ENCODE measurements at places on chromosomes 1 and 21.

DNA sequence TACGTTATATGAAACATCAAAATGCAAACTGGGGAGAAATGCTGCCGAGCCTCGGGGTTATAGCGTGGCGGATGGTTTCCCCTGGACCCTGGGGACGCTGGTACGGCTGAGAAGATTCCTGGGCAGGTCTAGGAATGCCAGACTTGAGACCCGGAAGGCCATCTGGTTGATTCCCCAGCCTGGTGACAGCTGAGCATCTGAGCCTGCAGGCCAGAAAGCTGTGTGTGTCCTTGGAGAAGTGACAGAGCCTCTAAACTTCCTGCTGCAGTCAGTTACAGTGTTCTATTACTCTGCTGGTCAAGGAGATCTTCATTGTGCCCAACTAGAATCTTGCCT lies 2.3 kb downstream of the VASH2 start:
- no peak for DNase-seq

DNA sequence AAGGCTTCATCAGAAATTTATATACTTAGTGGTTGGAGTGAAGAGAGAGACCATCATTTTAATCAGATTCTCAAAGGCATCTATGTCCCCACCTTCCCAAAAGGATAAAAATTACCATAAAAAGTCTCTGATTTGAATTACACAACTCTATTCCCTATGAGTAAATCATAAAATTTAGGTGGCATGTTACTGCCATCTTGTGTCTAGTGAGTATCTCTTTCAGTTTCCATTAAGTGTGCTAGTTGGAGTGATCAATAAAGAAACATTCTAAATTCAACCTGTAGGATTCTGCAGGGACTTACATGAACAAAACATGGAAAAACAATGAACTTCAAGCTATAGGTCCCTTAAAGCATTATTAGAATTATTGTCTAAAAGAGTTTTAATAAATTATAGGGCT lies 655.4 kb downstream of the LTN1 start:
- DNase-seq, result no peak

DNA sequence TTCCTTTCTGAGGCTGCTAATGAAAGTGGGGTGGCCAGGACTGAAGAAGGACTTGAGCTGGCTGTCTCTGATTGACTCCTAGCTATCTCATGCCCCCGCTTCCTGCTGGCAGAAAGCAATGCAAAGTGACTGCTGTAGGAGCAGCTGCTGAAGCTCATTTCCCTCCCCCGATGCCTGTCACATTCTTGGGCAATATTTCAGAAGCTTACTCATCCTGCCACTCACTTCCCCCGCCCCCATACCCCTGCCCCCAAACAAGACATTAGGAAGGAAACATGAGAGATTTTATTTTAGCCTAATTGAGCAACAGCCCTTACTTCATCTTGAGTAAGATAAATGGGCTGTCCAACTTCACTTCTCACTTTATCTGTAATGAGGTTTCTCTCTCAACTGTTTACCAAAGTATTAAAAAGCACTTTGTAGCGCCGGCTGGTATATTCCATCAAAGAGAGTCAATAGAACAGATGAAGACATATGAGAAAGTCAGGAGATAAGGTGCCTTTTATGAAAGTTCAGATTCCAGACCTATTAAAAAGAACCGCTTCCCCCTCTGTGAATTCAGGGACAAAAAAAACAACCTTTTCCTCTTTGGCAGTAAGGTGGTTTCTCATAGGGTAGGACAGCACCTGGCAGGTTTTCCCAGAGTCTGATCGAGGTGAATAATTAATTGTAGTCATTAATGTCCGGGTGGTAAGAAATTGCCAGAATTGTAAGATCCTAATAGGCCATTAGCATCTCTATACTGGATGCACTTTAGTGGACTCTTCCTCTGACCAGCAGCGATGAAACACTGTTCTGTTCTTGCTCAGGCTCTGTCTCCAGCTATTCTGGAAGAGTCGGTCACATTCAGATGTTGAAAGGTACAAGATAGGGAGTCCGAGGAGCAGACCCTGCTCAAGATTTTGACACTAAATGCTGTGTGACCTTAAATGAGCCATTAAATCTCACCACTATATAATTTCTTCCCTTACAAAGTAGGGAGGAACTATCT lies 70.2 kb downstream of the SH3GLB1 start:
- DNase-seq, result peak; percentile 1

- no peak for DNase-seq
Measured at GRCh38 chr1:229088711-229089110, 182.2 kb upstream of the RAB4A start.

- no peak for DNase-seq
Measured at GRCh38 chr1:66984491-66984890, 59.7 kb downstream of the MIER1 start.

DNA sequence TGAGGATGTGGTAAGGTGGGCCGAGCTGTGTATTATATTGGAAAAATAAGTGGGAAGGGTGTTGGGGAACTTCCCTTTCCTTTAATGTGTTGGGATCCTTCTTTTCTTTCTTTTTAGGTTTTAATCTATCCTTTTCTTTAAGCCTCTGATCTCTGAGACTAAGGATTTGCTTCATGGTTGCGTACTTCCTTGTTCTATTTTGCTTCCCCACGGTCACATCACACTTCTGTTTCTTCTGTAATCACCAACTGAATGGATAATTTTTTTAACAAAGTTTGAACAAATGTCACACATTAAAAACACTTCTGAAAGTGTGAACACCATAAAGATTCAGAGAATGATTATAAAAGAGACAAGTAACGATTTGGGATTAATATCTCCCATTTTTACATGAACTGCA lies 17.4 kb downstream of the DMRTA2 start:
- DNase-seq, result no peak

DNA sequence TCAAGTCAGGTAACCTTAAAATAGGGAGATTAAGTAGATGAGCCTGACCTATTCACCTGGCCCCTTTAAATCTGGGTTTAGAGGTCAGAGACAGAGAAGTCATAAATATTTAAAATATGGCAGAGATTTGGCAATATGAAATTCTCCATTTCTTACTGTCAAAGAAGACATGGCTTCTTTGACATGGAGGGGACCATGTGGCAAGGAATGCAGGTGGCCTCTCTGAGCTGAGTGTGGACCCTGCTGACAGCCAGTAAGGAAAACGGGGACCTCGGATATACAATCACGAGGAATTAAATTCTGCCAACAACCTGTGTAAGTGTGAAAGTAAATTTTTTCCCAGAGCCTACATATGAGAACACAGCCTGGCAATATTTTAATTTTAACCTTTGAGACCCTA lies 427.5 kb upstream of the PROX1 start:
- DNase-seq, result no peak

DNA sequence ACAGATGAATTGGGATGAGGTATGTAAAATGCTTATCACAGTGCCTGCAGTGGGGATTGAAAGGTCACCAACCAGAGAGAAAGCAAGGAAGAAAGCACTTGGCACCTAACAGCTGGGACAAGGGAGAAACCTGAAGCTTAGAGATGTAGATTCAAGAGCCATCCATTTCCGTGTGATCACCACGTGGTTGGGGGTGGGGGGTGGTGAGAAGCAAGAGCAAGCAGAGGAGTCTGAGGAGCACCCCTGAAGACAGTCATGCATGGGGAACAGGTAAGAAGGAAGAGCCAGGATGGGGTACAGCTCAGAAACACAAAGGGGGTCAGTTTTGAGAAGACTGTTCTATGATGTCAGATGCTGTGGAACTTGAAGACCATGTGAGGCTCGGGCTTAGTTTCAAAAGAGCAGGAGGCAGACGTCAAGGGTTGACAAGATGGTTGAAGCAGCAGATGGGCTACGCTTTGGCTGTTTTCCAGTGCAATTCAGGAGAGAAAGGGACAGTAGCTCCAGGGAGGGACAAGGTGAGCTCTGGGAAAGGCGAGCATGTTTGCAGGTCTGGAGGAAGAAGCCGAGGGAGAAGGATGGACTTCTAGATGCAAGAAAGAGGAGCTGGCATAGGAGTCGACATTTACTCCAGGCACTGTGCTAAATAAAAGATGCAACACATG lies 17.4 kb downstream of the KANK4 start:
- no peak for DNase-seq

GRCh38 chr1:165772739-165773138 lies 4.1 kb upstream of the TMCO1 start:
- DNase-seq, result no peak

DNA sequence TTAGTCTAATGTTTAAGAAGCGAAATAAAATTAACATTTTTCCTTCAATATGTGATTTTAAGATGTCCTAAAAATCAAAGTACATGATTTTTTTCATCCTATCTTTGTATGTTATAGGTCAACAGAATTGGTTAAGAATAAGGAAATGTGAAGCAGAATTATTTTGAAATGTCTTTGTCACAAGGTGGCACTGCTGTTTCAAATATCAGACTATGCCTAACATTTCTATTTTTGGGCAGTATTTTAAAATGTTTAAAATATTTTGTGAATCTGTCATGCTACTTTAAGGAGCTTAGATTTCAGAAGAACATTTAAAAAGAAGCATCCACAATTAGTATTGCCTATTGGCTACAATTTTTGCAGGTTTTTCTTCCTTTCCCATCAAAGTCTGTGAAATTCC lies 38.7 kb downstream of the AMY1C start:
- DNase-seq, result no peak

DNA sequence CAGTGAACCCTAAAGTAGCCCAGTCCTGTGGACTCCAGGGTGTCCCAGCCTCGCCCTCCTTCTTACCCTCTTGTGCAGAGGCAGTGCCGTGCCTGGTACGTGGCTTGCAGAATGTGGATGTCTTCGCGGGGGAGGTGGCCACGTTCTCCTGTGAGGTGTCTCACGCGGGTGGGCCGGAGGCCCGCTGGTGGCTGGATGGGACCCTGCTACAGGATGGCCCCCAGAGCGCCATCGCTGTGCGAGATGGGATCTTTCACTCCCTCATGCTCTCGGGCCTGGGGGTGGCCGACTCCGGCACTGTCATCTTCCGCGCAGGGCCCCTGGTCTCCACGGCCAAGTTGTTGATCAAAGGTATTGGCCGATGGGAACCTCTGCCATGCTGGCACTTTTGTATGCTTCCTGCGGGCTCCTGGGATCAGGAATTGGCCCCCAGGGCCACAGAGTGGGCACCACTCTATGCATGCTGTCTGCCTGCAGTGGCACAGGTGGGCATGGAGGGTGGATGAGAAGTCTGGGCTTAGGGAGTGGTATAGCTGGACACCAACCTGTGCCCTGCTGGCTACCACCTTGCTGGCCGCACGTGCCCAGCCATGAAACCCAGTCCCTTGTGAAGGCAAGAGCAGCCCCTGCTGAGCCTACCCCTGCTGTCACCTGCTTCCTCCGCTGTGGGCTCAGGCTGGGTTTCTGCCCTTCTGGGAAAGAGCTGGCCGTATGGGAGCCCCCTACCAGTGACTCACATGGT lies 92.9 kb downstream of the TRIM11 start:
- DNase-seq, result no peak

DNA sequence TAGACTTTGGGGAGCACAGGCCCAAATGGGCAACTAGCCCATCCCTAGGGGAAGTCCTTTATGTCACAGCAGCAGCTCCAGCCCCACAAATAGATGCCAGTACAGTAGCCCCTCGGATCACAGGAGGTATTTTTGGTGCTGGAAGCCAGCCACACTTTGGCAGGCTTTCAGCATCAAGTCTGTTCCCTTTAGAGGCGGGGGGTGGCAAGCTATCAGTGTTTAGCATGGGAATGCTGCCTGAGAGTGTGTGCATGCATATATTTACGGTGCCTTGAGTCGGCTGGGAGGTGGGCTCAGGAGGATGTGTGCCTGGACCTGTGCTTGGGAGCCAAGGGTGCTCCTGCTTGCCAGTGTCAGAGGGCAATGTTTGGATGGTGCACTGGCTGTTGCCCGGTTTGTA lies 3.5 kb upstream of the PLXNA2 start:
- DNase-seq, result no peak

DNA sequence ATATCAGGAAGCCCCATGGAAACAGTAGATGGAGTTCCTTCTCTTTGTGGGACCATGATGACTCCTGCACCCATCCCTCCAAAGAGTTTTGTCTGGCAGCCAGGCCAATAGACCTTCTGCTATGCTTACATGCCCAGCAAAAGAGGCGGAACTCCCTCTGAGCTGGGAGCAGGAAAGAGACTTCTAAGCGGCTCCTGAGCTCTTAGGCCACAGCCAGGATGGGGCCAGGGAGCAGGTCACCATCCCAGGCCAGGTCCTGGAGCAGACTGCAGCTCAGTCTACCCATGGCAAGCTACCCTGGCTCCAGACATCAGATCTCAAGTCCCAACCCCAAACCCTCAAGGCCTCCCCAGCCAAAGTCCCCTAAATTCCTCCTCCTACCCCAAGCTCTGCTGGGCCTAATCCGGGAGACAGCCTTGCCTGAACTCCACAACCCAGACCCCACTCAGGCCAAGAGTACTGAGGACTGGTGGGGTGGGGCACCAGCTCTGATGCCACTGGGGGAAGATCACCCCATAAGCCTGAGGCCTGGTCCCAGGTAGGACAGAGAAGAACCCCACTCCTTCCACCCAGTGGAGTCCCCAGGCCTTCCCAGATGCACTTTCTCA lies 387.9 kb downstream of the MATN1 start:
- DNase-seq, result no peak

DNA sequence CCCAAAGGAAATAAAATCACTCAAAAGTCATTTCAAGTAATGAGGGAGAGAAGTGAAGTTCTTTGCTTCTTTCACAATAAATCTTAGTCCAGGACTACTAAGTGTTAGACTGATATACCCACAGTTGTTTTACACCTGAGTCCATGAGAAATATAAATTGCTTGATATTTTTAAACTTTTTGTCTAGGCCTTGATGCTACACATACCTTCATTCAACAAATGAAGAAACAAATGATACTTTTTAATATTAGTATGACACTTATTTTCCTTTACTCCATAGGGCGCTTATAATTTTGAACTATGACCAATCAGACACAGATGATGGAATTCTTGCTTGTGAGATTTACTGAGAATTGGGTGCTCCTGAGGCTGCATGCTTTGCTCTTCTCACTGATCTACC lies at the start of gene OR14K1:
Gene OR14K1 (plus strand): TSS at position 301 of the 400 bp plus-strand sequence. CDS start 0 bp downstream, at position 301.
- DNase-seq, result no peak

- DNase-seq, result no peak
Measured at GRCh38 chr1:224213438-224214119, 30.5 kb downstream of the DEGS1 start.

DNA sequence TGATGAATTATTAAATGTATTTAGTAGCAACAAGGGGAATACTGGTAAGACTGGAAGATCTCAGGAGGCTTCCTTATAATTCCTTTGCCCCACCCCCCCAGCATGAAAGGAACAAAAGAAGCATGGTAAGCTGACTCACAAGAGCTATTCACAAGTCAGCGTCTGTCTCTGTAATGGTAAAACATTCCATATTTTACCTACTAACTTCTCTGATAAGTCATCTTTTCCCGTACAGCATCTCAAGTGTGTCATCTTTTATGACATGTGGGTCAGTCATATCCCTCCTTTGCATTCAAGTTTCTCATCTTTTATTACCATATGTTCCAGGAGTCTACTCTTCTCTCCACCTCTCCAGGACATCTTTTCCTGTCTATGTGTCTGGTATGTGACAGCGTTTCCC lies 241.3 kb downstream of the PLA2G4A start:
- no peak for DNase-seq

DNA sequence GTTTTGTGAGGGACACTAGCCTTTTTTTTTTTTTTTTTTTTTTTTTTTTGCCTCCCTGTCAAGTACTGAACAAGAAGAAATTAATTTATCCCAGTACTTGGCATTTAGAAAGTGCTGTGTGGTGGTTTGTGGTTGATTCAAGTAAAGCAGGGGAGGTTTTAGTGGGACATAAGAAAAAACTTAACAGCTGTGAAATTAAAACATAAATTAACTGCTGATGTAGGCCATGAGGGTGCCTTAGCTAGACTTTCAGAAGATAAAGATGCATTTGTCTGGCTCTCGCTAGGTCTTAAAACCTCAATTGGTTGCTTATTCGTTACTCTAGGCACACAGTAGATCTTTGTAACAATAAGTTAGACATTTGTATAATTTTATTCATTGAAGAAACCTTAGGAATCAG lies 52.3 kb downstream of the SPATA46 start:
- no peak for DNase-seq
